ENCODE measurements at places on chromosomes 3 and 15.

- DNase-seq, result no peak
These were observed 23.1 kb downstream of the P3H2 start for GRCh38 chr3:190097617-190098016.

DNA sequence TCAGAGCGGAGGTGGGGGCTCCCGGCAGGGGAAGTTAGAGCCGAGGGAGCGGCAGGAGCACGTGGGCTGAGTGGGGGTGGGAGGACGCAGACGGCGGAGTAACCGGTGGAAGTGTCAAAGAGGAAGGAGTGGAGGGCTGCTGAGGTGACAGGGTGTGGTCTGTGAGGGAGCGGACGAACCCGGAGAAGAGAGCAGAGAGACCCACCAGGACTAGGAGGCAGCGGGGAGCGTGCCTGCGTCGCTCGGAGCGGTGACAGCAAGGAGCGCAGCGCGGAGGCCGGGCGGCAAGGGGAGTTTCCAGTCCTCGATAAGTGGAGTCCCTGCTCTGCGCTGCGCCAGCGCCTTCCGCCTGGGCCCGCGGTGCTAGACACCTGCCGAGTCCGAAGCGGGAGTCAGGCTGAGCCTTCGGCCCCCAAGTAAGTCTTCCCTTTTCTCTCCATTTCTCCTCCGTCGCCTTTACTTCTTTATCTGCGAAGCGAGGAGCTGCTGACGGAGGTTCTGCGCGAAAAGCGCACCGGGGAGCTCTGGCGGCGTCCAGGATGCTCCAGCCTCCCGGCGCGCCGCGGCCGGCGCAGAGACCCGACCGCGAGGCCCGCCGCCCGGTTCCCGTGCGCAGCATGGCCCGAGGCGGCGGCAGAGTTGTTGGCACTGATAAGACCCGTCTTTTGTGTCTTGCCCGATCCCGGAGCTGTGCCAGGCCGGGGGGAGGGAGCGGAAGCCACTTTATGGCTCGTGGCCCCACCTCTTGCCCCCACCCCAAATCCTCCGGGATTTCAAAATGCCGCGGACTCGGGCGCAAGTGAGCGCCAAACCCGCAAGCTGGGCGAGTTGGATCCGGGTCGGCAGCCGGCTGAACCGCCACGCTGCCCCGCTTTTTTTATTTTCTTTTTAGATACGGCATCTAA, 533.0 kb upstream of the SEMA6D start:
- no peak for DNase-seq

GRCh38 chr3:112114576-112115160, 18.4 kb downstream of the GCSAM start:
- no peak for DNase-seq

DNA sequence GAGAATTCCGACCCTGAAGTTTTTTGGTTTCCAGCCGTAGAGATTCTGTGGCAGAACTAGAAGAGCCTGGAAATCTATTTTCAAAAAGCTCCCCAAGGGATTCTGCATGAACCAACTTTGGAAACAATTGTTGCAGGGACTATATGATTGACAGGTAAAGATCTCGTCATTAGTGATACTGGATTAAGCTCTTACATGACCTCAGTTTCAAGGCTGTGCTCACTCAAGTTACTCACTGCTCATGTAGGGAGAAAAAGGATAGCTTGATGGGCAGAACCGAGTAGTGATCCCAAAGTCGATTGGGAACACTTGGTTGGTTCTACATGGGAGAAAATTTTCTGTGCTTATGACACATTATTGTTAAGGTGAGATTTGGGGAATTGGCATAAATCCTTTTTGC, 142.3 kb upstream of the RASGRP1 start:
- no peak for DNase-seq

DNA sequence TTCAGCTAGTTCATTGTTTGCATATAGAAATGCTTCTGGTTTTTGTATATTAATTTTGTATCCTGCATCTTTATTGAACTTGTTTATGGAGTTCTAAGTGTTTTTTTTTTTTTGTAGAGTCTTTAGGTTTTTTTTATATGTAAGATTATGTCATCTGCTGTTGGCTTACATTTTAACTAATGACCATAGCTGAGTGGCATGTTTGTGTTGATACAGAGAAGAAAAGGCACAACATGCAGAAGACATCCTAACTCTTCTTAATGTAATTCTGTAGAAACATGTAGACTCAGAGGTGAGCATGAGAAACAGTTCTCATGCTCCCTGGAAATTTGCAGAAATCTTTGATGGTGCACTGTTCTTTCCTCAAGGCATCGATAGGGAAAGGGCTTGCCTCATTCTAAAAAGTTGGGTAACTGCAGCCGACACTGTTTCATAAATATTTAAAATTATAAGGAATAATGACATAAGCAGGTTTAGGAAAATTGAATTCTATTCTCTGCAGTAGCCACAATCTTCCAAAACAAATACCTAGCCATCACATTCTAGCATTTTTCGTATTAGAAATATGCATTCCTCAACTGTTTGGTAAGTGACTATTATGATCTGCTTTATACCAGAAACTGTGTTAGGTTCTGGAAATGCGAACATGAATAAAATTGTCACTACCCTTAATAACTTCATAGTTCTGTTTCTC, 499.6 kb upstream of the KCNMB2 start:
- no peak for DNase-seq

GRCh38 chr3:159765030-159765859, 223.4 kb upstream of the IL12A start:
- no peak for DNase-seq

DNA sequence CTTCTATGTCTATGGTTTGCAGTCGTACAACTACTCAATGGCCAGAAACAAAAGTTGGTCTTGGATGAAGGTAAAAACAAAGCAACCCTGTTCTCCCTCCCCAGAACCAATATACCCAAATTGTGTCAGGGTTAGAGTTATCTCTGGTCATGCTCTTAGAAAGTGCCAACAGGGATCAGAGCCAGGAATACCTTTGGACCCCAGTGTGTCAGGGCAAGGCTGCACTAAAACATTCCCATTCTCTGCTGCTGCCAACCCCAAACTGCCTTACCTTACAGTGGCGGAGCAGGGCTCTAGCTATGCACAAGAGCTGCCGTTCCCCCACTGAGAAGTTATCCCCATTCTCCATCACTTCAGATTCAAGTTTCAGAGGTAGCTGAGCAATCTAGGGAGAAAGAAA, 42.4 kb upstream of the PARL start:
- DNase-seq, result no peak

GRCh38 chr3:69828817-69829216, 89.6 kb downstream of the MITF start:
- no peak for DNase-seq

GRCh38 chr3:48621461-48621869, at the start of gene TMEM89:
Gene TMEM89 (minus strand): TSS chr3:48621769. CDS start chr3:48621756, 13 bp downstream.
- no peak for DNase-seq

DNA sequence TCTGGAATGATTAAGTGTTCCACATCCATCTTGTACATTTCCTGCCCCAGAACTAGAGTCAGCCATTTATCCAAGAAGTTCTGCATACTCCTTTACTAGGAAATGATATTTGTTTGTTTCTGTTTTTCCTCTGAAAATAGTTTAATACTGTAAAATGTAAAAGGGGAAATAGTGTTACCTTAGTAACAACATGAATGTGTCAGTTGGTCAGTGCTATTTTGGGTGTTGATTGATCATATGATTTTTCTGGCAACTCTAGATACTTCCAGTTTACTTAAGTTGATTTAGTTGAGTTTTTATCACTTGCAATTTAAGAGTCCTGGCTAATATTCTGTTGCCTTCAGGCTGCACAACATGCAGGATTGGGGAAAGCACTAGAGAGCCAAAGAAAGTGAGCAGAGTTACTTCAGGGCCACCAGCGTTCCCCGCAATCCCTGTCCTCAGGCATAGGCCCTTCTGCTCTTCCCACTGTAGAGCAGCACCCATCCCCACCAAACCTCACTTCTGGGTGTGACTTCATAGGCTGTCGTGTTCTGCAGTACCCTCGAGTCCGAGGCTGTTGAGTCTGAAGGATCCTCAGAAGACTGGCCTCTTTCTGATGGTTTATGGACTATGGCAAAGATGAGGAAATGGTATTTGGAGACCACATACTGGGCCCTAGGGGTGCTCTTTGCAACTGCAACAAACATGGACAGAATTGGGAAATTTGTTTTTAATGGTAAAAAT, 69.0 kb downstream of the CHD2 start:
- DNase-seq, result no peak

All from NCI-H1417 treated with DMSO at 0.1 percent for 48 hours (cell line).